Breast epithelium (tissue), 4 donors: ENCODE measurements at places on chromosomes 6 and 20. TPM values are rescaled to one million over a fixed set of nuclear protein-coding genes. Genes with fewer than 3 reads are reported as not detected.

FOXQ1 gene
- 0.16 TPM for total RNA-seq

ISM1 gene
- 18.7 TPM for total RNA-seq

- DNase-seq, result no peak
Observed at GRCh38 chr20:63950701-63951397, 5.4 kb downstream of the UCKL1 start.

GRCh38 chr6:35691027-35691824 is 2.5 kb upstream of the FKBP5 start:
- DNase-seq, result peak; percentile 78

- DNase-seq, result no peak
Observed at GRCh38 chr6:148700047-148700715, 46.6 kb upstream of the UST start.
